ENCODE measurements at places on chromosomes 1 and 21. TPM values are rescaled to one million over a fixed set of nuclear protein-coding genes. Genes with fewer than 3 reads are reported as not detected.

LCE1F gene
- total RNA-seq: not detected

JAM2 gene
- 0.09 TPM for total RNA-seq

ASPM gene
- 12.6 TPM for total RNA-seq

MFSD2A gene
- total RNA-seq: 2.5 TPM

MYOG gene
- total RNA-seq: not detected

VSIG8 gene
- total RNA-seq: not detected

DCST1 gene
- total RNA-seq: not detected

GPR52 gene
- total RNA-seq: 0.54 TPM

OR2M3 gene
- not detected for total RNA-seq

DIPK1A gene
- 3.4 TPM for total RNA-seq

TEX38 gene
- not detected for total RNA-seq

CA6 gene
- not detected for total RNA-seq

HSD3B2 gene
- total RNA-seq: not detected

PRRX1 gene
- 3.6 TPM for total RNA-seq

All from endothelial cell of coronary artery (primary cell).